ENCODE measurements at places on chromosomes 13 and 19. TPM values are rescaled to one million over a fixed set of nuclear protein-coding genes. Genes with fewer than 3 reads are reported as not detected.

The NCR1 gene
- not detected for total RNA-seq

The LGALS4 gene
- 0.53 TPM for total RNA-seq

The XRCC1 gene
- 30.3 TPM for total RNA-seq

The ZFP36 gene
- 54.4 TPM for total RNA-seq

The C19orf67 gene
- not detected for total RNA-seq

The SLC6A16 gene
- 1.3 TPM for total RNA-seq

The MYDGF gene
- total RNA-seq: 139 TPM

The TUBB4A gene
- 5.0 TPM for total RNA-seq

The TPGS1 gene
- 11.5 TPM for total RNA-seq

The ATP4A gene
- not detected for total RNA-seq

The COX7A1 gene
- total RNA-seq: not detected

The CEACAM1 gene
- total RNA-seq: 1.8 TPM

The CEACAM19 gene
- total RNA-seq: 9.3 TPM

The FXYD3 gene
- total RNA-seq: not detected
